BJ (cell line): ENCODE measurements at places on chromosomes 1 and 21.

- no peak for DNase-seq
Measured at GRCh38 chr1:21126324-21126723, 50.4 kb downstream of the EIF4G3 start.

DNA sequence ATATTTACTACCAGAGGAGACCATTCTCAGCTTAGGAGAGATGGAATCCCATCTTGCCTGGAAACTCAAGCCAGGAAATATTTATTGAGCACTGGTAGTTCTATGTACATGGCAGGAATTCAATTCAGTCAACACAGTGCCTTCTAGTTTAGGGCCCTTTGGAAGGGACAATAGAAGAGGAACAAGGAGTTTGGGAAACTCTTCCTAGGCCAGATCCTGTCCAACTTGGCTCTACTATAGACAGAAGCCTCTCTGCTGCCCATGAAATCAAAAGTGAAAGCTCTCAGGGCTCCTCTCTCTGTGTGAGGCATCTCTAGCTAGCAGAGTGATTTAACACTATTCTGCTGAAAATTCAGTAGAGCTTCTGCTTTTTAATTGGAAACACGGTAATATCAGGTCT is 244.6 kb upstream of the MAP1LC3C start:
- DNase-seq: no peak

DNA sequence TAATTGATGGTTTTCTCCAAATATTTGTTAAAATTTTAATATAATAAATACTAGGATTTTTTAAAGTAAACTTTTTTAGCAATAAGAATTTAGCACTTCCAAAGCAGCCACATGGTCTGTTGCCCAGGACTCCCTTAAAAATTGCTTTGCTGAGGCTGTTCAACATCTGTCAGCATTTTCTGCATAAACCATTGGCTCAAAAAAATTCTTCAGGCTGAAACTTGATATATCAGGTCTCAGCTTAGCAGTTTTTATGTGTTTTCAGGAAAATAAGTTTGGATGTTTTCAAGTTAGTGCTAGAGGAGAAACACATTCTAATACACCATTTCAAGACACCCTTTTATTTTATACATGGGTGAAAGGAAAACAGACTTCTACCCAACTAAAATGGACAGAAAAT is 69.1 kb upstream of the C1orf105 start:
- DNase-seq: no peak

- no peak for DNase-seq
Measured at GRCh38 chr1:172344444-172344843, 76.0 kb upstream of the C1orf105 start.

DNA sequence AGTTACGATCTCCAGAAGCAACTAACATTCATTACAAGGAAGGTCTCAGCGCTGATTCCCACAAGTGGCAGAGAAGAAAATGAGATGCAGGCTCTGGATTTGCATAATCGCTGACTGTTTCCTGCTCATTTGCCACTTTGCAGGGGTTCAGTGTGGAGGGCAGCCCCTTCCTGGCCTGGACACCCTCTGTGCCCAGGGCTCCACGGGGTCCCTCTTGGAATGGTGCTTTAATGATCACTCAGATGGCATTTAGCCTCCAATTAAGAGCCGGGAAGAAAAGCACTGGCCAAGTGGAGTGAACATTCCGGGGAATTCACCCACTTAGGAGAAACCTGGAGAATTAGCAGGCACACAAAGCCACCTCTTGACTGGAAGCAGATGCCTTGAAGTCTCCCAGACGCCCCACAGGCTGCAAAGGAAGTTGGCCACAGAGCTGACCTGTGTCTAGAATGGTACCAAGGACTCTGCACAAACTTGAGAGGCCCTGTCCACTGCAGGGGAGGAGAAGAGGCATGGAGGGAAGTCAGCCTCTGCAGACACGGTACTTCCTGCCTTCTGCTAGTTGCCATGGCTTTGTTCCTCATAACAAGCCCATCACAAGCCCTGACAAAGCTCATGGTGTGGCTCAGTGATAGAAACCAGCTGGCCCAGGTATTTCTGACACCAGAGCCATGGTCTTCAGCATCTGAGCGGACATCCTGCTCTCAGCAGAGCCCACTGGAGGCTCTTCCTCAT is 157.2 kb downstream of the KAZN start:
- DNase-seq: no peak

DNA sequence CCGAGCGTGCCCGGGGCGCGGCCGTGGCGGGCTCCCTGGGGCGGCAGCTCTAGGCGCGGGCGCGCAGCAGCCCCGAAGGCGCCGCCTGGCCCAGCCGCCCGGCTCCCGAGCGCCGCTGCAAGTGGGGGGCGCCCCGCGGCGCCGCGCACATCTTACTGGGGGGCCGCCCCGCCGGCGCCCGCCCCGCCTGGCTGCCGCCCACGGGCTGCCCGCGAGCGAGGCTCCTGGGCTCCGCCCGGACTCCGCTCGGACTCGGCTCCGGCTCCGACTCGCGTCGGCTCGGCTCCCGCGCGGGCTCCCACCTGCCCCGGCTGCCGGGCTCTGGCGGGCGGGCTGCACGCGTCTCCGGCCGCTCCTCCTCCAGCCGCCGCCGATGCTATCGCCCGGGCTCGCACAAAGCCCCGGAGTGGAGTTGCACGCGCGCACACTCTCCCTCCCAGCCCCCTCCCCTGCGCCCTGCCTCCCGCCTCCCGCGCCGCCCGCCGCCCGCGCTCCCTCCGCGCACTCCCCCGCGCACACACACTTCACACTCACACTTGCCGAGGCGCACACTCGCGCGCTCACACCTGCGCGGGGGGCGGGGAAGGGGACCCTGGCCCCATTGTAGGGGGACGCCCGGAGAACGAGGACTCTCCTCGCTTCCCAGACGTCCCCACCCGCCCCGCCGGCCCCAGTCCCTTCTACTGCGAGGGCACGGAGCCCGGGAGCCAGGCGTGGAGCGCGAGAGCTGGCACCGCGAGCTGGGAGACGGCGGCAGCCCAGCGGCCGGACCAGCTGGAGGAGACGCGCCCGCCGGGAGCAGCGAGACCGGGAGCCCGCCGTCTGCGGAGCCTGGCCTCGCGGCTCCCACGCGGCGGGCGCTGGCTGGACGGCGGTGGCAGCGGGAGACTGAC is at the start of gene GRIK3:
Gene GRIK3, minus strand, starts transcription at position 395 of the 893 bp plus-strand sequence. CDS start 407 bp downstream, outside the sequence.
- no peak for DNase-seq

DNA sequence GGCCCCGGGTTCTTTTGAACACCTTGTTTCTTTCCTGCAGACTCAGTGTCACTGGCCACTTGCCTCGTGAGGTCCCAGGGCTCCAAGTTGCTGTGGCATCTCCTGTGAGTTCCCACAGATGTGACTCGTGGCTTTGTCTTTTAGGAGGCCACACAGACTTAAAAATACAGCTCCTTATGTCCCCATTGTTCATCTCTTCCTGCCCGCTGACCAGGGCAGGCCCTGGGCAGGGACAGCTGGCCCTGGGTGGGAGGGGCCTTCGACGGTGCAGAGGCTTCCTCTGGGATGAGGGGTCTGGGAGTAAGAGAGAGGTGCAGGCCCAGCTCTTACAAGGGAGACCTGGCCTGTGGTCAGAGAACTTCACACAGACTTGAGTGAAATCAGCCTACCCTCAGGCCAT is 15.6 kb downstream of the LDLRAP1 start:
- DNase-seq: no peak

DNA sequence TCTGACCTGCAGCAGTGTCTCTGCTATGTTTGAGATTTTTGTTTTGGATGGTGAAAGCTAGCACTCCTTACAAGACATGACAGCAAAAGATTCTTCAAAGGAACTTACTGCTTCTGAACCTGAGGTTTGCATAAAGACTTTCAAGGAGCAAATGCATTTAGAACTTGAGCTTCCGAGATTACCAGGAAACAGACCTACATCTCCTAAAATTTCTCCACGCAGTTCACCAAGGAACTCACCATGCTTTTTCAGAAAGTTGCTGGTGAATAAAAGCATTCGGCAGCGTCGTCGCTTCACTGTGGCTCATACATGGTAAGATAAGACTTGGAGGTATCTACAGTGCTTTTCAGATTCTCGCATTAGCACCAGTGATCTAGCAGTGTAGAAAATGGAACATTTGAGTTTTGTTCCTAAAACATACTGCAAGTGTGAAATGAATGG is 200.2 kb downstream of the PDE4B start:
- DNase-seq: no peak

DNA sequence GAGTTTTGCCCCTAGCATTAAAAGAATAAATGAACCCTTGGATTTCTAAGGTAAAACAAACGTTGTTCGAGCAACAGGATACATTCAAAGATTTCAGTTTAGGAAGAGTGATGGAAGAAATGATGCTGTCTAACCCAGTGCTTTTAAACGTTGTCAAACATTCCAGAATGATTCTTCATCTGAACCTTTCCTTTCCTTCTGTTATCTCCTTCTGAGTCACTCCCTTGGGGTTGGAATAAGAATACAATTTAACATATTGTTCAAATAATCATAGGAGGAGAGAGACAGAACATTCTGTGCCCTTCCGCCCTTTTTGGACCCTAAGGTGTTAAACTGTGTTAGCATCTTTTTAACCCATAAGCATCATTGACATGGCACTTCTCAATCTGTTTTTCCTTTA is 61.1 kb upstream of the RCOR3 start:
- DNase-seq: no peak

- DNase-seq: no peak
Measured at GRCh38 chr1:17045150-17045549, 8.7 kb downstream of the SDHB start.

GRCh38 chr1:212178851-212179250 is 106.4 kb upstream of the PPP2R5A start:
- no peak for DNase-seq

DNA sequence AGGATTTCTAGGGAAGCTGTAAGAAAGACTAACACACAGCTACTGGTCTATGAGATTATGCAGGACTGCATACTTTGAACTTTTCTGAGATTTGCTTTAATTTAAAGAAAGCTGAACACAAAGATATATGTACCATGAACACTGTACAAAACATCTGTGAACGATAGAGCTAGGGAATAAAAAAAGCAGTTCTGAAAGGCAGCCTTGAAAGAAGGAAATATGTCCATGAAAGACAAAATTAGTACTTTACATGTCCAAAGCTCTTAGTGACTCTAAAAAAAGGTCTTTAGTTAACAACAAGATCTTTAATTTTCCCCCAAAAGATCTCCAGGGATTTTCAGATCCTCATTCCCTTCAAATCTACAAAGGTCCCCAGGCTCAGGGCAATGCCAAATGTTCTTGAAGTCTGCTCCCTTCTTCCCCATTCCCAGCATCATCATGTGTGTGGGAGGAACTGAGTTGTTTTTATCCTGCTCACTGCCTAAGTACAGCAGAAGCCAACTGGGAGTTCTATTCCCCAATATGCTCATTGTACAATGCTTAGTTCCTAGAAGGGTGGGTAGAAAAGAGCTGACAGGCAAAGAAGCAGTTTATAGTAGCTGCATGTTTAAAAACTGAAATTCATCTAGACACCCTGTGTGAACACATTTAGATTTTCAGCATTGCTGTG is 60.1 kb upstream of the PTCH2 start:
- no peak for DNase-seq

- no peak for DNase-seq
Measured at GRCh38 chr1:203216274-203217138, 13.0 kb downstream of the CHIT1 start.

DNA sequence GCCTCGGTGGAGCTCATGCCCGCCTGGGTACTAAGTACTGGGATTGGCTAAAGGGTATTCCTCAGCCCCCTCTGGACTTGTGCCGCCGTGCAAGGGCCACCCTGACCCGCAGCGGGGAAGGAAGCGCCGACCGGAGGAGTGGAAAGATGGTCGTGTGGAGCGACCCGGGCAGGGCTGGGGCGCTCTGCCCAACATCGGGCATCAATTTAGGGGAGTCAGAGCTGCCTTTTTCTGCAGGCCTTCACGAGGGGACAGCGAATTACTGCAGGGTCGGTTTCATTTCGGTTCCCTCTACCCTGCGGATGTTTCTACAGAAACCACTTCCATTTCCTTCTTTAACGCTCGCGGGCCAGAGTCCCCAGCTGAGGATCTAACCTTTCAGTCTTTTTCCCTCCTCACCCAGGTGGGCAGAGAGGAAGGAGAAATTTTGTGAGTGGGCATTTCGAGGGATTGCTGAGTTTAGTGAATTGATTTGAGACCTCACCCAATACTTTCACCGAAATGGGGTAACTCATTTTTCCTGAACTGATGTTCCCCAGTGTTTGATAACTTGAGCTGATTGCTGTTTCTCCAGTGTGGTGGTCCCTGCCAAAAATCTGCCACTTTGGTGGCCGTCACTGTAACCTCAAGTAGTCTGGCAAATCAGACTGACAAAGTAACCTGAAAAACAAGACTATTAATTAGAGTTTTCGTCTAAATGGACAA is 1.1 kb downstream of the TOR1AIP1 start:
- no peak for DNase-seq

DNA sequence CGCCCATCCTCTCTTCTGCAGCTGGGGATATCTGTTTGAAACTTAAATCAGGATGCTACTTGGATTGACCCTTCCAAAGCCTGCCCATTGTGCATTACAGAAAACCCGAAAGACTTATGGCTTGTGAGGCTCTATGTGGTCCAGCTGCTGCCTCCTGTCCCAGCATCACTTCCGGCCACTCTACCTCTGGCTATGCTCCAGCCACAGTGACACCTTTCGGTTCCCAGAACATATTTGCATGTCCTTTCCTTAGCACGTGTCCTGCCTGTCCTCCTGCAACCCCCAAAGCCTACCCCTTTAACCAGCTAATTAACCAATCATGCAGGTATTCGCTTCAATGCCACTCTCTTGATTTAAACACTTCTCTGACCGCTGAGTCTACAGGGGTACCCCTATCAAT is 167.6 kb downstream of the PRDM2 start:
- DNase-seq: no peak

GRCh38 chr1:200221614-200222282 is 188.1 kb downstream of the ZNF281 start:
- DNase-seq: no peak

GRCh38 chr1:246114369-246114768 is 392.7 kb downstream of the SMYD3 start:
- DNase-seq: no peak

- peak; percentile 45 for DNase-seq
Measured at GRCh38 chr1:118366286-118366685, 181.3 kb upstream of the SPAG17 start.

GRCh38 chr21:44286716-44287632 is 1.3 kb downstream of the AIRE start:
- DNase-seq: no peak

GRCh38 chr21:41451753-41452676 is 26.0 kb downstream of the MX1 start:
- no peak for DNase-seq

DNA sequence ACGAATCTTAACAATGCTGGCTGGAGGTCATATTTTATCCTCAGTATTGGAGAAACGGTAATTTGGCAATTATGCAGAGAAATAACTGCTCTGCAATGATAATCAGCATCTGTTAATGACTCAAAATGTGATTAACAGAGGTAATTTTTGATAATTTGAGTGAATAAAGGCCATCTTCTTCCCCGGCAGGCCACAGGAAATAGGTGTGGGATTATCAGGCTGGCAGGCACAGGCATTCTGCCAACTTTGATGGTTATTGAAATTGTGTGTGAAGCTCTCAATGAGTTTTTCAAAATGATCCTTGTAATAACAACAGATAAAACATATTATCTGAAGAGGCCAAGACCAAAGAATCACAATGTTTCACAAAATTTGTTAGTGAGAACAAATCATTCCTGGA is 309.0 kb downstream of the PTGER3 start:
- no peak for DNase-seq
